ENCODE measurements at places on chromosomes 2 and 18.

DNA sequence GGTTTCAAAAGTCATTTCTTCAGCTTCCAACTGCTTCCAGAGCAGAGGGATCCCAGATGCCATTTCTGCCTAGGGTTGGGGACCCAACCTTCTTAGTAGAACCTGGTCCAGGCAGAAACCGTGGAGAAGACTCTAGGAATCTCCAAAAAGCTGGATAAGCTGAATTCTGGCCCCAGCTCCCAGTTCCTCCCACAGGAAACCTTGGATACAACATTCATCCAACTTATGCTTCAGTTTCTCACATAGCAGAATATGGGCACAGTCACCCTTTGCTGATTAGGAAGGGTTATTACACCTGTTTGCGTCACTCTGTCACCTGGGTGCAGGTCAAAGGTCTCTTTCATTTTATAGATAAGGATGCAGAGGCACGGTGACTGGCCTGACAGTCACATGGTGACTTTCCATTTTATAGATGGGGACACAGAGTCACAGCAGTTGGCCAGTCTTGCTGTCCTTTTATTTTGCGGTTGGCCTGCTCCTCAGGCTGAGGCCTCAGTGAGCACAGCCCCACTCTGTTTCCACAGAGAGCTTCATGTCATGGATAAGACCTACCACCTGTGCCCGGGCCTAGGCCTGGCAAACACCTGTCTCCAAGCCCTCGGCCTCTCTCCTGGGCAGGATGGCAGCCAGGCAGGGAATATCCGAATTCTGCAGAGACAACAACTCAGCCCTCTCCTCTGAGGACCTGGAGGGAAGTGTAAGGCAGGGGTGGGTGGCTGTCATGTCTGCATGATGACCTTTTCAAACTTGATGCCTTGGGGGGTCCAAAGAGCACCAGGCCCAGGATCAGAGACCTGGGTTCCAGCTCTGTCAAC is 148.8 kb downstream of the SMAD7 start:
- H3K4me1 ChIP-seq = peaks cover 23% of the 10 kb centered on the region
- H3K4me3 ChIP-seq = no peak overlapping the region
- no peak overlapping the region for H3K27ac ChIP-seq
- DNase-seq = no peak
- H3K36me3 ChIP-seq = no peaks in the 10 kb centered on the region

- no peak for DNase-seq
- no peaks in the 10 kb centered on the region for H3K27me3 ChIP-seq
- no peaks in the 10 kb centered on the region for H3K4me1 ChIP-seq
- no peak overlapping the region for H3K4me3 ChIP-seq
Observed at GRCh38 chr2:54196646-54197045, 59.4 kb downstream of the TSPYL6 start.

GRCh38 chr2:240183006-240183874 is 42.8 kb upstream of the OTOS start:
- no peaks in the 10 kb centered on the region for H3K27me3 ChIP-seq
- no peak overlapping the region for H3K4me3 ChIP-seq
- DNase-seq = no peak
- no peaks in the 10 kb centered on the region for H3K4me1 ChIP-seq
- no peak overlapping the region for H3K27ac ChIP-seq
- no peaks in the 10 kb centered on the region for H3K36me3 ChIP-seq

GRCh38 chr2:28736034-28736433 is 15.6 kb upstream of the PPP1CB start:
- H3K27ac ChIP-seq = no peak overlapping the region
- no peak for DNase-seq
- no peaks in the 10 kb centered on the region for H3K27me3 ChIP-seq
- no peaks in the 10 kb centered on the region for H3K36me3 ChIP-seq
- H3K4me3 ChIP-seq = no peak overlapping the region

GRCh38 chr2:32258242-32258641 is 6.4 kb downstream of the NLRC4 start:
- no peak overlapping the region for H3K4me3 ChIP-seq
- no peaks in the 10 kb centered on the region for H3K27me3 ChIP-seq
- H3K36me3 ChIP-seq = no peaks in the 10 kb centered on the region
- 0 out of 3 replicates have a peak, but pooled peaks cover 2% of the 10 kb centered on the region for H3K4me1 ChIP-seq
